ENCODE measurements at places on chromosomes 7 and 10.
A peak's percentile ranks its signal among the peaks of the same experiment; 100 is the strongest.

- no peak for DNase-seq
Measured at GRCh38 chr7:135517060-135517459, 7.2 kb upstream of the CNOT4 start.

DNA sequence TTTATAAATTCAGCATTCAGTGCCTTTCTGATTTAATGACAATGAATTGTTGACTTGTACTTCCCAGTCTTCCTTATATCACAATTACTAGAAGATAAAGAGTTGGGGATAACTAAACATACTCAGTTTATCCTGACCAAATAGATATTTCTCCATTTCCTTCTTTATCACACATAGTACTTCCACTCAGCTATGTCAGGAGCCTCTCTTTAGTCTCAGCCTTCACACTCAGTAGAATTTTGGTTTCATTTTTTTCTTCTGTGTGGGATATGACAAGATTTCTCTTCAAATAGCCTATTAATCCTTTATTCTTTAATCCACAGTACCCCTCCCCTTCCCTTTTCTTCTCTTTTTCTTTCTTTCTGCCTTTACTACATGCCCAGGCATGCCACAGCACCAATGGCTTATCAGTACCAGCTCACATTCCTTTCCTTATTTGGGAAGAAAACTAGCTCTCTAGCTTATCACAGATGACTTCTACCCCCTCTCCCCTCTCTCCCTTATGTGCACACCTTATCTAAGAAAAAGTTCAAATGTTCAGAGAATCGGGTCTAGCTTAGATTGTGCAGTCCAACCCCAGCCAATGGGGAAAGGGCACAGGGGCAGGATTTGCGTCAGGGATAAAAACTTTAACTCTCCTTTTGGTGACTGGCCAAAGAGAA, 109.0 kb downstream of the PHF14 start:
- no peak for DNase-seq

GRCh38 chr10:108631332-108631731, 1292.0 kb downstream of the XPNPEP1 start:
- DNase-seq = no peak

GRCh38 chr7:64959072-64959747, 31.6 kb downstream of the ZNF117 start:
- DNase-seq = no peak

GRCh38 chr10:120993089-120993488, 141.9 kb downstream of the WDR11 start:
- DNase-seq = no peak

DNA sequence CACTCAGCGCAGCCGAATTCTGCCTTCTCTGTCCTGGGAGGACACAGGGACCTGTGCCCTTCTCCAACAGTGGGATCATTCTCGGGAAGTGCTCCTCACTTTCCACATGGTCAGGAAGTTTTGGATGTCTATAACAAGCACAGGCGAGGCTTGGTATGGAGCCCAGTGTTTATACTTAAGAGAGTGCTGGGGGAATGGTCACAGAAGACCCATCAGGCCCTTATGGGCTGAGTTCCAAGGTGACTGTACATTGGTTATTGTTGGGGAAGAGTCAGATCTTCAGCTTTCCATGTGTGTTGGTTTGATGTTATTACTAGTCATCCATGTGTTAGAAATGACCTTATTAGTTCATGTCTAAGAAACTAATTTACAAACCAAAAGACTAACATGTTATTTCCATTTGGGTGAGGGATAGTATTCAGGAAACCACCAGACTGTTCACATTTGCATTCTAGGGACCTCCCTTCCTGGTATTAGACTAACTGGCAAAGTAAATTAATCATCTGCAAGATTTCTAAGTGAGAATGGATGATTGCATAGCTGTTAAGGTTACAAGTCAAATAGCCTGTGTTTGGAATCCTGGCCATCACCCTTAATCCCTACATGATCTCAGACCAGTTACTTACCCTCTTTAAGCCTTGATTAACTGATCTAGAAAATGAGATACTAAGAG, 834.2 kb downstream of the LRMDA start:
- no peak for DNase-seq

GRCh38 chr10:93566435-93567276, at the start of gene FFAR4:
FFAR4 (plus strand) TSS chr10:93566665; CDS start chr10:93566721, 56 bp downstream.
- DNase-seq = no peak

GRCh38 chr10:114940735-114941134, 2.7 kb downstream of the TRUB1 start:
- DNase-seq = no peak

DNA sequence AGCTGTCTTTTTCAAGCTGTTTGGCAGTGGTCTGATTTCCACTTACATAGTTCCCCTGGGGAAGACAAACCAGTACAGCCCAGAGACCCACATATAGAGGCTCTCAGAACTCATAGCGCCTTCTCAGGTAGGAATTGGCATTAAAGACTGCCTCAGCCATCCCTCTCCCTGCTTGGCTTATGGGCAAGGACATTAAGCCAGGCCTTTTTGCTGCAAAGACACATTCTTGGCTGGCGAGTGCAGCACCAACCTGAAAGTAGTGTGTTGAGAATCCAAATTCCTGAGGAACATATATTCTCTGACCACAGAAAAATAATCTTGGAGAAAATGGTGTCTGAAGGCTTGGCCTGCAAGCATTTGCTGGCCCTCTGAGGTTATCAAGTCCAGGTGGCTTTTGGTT, 39.2 kb upstream of the HPS1 start:
- no peak for DNase-seq

- no peak for DNase-seq
Measured at GRCh38 chr7:38840736-38841460, 68.1 kb downstream of the VPS41 start.

DNA sequence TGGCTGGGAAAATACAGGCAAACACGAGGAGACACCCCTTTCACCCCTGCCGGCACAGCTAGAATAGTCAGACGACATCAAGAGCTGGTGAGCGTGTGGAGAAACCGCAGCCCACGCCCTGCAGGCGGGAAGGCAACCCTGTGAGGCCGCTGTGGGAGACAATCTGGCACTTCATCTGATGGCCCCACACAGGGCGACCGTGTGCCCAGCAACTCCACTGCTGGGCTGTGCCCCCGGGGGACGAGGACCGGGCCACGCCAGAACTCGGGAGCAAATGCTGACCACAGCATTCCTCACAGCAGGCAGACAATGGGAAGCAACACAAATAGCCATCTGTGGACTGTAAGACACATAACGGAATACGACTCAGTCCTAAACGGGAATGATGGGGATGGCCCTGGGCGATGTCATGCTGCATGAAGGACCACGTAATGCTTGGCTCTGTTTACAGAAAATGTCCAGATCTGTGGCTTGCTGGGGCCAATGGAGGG, 58.9 kb downstream of the CFAP46 start:
- no peak for DNase-seq

DNA sequence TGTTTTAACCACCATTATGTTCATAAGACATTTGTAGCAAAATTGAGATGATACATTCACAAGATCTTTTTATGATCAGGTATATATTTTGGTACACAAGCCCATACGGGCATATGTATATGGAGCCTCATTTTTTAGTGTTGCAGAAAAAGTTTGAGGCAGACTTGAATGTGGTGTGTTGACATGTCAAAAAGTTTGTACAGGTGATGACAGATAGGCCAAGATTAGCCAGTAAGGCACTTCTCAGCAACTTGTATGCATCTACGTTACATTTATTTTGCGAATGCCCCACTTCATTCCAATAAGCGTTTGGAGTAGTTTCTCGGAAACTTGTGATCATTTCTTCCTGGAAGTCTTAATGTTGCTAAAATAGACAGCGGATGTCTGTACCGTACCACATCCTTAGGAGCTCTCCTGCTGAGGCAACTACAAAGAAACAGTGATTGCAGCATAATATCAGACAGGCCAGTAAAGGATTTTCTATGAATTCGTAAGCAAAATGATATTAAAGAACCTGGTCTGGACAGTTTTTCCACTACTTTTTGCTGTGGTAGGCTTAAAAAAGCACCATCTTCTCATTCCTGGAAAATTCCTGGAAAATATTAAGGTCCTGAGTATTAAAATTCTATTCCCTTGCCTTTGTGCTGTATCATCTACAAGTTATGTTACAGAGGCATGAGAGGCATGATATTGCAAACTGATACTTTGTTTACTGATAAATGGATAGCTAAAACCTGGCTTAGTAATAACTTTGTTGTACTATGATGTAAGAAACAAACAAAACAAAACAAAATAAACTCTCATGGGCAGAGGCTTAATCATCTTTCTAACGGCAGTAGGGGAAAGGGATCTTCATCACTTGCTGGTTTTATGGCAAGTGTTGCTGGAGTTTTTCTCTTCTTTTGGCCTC, 153.6 kb downstream of the HDAC9 start:
- no peak for DNase-seq

GRCh38 chr10:114654822-114655575, 3.1 kb downstream of the ABLIM1 start:
- no peak for DNase-seq

DNA sequence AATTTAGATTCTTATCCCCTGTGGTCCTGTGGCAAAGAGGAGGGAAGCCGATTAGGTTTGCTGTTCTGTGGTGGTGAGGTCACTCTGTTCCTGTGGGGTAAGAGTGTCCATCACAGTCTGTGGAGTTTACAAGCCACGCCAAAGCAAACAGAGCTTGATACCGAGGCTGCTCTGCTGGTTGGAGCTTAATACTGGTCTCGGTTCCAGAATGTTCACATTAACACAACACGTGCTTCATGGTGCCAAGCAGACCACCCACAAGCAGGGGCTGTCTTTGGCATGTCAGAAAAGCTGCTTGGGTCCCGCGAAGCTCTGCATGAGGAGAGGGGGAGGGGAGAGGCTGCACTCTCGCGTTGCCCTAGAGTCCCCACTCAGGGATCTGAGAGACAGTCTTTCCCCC, 47.5 kb downstream of the DNAJB6 start:
- DNase-seq = no peak

GRCh38 chr10:52644373-52645186, 128.0 kb downstream of the MBL2 start:
- DNase-seq = peak; percentile 4

DNA sequence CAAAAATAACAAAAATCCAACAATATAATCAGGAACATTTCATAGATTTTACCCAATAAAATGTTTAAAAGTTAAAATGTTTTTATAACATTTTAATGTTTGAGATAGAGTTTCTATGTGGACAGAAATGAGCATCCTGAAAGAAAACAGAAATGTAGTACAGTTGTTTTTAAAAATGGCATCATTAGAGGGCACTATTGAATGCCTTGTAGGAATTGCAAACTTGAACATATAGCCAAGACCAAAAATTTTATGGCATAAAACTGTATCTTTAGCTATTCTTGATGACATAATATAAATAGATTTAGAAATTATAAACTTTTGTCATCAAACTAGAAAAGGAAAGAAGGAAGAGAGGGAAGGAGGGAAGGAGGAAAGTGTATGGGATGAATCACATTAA, 1372.7 kb downstream of the GATA3 start:
- DNase-seq = no peak

Measured in NCI-H1694 treated with DMSO at 0.1 percent for 48 hours (cell line).